D341Med (cell line): ENCODE measurements at places on chromosomes 7 and 10.

DNA sequence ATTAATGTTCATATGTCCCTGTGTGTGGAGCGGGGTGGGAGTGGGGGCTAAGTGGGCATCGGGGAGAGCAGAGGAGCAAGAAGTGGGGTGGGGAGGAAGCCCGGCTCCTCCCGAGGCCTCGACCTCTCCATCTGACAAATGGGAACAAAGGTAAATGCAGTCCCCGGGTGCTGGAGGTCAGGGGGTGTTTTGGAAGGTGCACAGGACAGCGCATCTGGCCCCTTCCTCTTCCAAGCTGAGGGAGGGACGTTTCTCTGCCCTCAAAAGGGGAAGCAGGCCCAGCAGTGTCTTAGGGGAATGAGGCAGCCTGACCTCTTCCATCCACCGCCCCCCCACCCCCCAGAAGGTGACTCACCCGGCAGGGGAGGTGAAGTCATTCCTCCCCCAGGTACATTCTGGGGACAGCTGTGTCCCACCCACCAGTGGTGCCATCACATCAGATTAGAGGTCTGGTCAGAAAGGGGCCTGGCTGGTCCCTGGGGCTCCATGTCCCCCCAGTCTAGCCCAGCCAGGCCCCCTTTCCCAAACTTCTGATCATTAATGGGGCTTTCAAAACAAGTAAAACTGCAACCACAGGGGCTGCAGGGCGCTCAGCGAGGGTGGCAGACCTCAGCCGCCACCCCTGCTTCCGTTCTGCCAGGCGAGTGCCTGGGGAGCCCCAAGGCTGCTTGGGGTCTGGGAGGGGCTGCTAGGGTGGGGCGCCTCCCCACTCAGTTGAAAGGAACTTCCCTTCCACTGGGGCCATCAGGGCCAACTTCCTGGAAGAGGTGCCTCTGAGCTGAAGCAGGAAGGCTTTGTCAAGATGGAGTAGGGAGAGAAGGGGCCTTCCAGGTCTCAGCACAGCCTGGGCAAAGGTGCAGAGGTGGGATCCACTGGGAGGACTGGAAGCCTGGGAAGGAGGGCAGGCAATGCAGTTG is 10.8 kb downstream of the LFNG start:
- DNase-seq: no peak

GRCh38 chr10:114367351-114368056 is 36.8 kb downstream of the AFAP1L2 start:
- DNase-seq: no peak

GRCh38 chr7:71984348-71984747 is 427.8 kb downstream of the CALN1 start:
- no peak for DNase-seq

GRCh38 chr7:25408012-25408687 is 179.9 kb upstream of the NPVF start:
- no peak for DNase-seq

- peak; percentile 30 for DNase-seq
Measured at GRCh38 chr10:72126184-72126871, 38.0 kb upstream of the SPOCK2 start.
